ENCODE measurements at places on chromosomes 4 and X.

DNA sequence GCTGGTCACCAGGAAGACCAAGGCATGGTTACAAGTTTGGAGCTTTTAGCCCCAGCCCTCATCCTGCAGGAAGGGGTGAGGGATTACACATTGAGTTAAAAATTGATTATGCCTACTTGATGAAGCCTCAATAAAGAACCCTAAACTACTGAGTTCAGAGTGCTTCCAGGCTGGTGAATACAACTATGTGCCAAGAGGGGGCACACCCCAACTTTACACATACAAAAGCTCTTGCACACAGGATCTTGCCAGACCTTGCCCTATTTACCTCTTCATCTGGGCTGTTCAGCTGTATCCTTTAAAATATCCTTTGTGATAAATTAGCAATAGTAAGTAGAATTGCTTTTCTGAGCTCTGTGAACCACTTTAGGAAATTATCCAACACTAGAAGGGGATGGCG lies 489.3 kb downstream of the INPP4B start:
- DNase-seq = no peak

DNA sequence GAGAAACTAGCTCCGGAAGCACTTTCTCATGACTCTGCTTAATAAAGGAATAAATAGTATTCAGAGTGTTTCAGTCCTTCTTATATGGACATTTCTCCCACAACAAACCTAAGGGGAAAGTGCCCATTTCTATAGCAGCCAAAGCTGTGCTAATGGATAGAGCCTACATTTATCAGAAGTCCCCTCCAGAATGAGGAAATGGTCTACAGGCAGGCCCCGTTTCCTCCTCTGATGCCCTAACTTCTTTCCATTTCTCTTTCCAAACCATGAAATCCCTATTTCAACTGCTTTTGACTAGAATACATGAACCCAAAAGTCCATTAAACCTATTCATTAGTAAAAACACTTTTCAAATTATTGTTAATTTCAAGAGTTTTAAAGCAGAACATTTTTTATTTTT lies 4.5 kb downstream of the ACSL1 start:
- no peak for DNase-seq

DNA sequence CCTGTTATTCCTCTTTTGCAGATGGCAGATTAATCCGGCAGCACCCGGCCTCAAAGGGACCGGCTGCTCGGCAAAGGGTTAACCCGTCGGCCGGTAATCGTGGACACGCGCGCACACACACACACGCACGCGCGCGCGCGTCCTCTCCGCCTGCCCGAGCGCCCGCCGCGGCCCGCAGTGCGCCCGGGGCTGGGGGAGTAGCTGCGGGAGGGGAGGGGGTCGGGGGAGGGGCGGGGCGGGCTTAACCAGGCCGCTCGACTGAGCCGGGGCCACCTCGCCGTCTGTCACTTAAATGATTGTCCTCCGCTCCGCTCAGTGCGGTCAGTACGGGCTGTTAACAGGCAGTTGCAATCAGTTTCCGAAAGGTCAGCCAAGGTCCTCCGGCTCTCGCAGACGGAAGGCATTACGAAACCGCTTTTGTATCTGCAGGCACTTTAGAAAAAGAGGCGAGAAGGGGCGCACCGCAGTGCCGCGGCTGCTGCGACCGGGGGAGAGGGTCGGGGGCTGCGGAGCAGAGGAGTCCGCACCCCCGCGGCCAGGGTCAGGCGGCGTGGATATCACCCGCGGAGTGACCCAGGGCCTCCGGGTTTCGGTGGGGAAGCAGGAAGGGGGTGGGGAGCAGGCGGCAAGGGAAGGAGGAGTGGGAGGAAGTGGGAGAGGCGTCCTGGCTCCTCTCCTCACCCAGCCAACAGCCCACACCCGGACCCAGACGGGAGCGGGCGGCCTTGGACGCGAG lies 57.3 kb upstream of the BCOR start:
- DNase-seq = no peak

DNA sequence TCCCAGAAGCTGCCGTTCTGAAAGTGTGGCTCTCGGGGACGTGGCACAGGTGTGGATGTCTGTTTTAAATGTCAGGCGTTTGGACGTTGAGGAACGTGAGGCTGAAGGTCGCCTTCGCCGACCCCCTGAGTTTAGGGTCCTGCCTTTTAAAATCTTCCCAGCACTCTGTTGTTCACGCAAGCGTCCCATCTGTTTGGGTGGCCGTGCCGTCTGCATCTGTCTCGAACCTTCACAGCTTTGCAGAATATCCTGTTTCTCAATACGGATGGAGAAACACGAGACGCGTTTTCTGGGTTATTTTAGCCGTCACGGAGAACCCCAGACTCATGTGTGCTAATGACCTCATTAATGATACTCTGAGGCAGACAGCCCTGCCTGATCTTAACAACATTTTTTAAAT lies 31.5 kb downstream of the SHOX start:
- no peak for DNase-seq

GRCh38 chr4:106019771-106020170 lies 124.5 kb downstream of the NPNT start:
- DNase-seq = no peak

- DNase-seq = no peak
These were observed 5.8 kb upstream of the CLNK start for GRCh38 chr4:10690185-10690907.

DNA sequence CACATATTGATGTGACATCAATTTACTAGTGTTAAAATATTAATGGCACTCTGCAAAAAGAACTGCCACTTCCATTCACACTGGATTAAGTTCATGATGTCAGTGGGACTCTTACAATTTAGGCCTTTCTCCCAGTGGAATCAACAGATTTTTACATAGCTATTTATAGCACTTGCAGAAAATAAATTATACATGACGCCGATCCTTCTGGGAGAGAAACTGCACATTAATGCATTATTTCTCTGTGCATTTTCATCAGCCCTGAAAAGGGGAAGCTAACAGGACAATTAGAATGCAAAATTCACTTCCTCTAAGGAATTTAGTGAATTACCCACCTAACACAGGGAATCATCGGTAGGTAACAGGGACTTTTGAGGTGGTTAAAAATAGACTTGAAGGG lies 15.7 kb downstream of the LGI2 start:
- no peak for DNase-seq

DNA sequence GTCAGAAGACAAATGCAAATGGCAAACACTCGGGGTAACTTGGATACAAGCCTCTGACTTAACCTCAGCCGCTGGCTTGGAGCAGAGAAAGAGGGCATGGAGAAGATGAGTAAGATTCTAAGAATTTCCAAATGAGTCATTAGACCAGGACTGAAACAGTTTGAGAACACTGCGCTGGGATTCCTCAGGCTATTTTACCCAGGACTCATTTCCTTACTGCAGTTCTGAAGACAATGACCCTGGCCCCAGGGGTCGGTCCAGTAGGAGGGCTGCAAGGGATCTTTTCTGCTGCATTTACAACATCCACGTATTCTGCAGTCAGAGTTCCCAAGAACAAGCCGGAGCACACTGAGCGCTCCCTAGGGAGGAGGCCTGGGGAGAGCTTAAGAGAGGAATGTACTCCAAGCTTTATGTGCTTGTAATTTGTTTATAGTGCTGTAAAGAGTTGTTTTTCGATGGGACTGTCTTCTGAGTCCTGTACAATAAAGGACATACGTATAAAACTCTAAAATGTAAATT lies 27.3 kb upstream of the SORBS2 start:
- DNase-seq = no peak

DNA sequence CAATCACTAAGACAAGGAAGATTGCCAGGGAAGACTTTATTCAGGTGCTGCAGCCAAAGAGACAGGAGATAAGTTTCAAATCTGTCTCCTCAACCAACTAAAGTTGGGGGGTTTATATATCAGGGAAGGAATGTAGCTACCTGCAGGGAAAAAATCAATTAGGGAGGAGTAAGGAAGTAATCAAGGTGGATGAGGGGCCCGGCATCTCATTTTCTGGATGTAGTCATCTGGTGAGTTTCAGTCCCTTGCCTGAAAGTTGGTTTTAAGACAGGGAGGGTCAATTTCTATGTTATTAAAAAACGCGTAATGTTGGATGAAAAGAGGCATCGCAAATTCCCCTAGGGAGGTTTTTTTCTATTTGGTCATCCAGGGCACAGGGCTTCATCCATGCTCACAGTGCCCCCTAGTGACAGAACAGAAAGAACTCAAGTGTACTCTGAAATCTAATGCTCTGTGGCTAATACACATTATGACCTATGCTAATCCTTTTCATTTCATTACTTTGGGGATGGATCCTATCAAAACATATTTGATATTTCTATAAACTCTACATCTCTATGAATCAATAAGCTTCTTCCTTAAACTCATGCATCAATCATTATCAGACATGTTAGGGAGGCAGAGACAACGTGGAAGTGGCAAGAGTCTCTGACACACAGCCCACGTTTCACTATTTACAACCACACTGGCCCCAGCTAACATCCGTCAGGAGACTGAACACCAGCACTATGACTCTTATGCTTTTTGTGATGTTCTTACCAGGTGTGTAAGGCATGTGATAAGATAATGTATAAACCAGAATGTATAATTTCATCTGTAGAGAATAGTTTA lies 1577.0 kb upstream of the TENM3 start:
- DNase-seq = no peak

DNA sequence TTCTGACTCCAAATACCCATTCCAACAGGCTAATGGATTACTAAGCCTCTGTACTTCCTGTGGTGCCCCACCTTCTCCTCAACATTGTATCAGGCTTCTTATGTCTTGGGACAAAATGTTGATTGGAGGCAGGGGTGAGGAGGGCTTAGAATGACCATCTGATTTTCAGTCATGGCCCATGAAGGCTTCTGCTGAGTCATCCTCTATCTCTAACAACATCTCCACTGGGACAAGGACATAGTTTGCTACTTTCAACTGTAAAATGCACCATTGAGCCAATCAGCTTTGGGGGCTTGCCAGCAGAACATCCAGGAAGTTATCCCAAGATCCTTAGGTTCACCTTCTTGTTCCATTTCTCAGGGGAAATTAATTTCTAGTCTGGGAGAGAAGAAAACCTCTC lies 29.5 kb downstream of the MAGEB17 start:
- DNase-seq = no peak

GRCh38 chrX:96102997-96103396 lies 581.6 kb upstream of the DIAPH2 start:
- no peak for DNase-seq

GRCh38 chr4:109985993-109986974 lies 73.6 kb downstream of the EGF start:
- DNase-seq = no peak

GRCh38 chr4:87257523-87257922 lies 37.1 kb upstream of the KLHL8 start:
- DNase-seq = no peak

DNA sequence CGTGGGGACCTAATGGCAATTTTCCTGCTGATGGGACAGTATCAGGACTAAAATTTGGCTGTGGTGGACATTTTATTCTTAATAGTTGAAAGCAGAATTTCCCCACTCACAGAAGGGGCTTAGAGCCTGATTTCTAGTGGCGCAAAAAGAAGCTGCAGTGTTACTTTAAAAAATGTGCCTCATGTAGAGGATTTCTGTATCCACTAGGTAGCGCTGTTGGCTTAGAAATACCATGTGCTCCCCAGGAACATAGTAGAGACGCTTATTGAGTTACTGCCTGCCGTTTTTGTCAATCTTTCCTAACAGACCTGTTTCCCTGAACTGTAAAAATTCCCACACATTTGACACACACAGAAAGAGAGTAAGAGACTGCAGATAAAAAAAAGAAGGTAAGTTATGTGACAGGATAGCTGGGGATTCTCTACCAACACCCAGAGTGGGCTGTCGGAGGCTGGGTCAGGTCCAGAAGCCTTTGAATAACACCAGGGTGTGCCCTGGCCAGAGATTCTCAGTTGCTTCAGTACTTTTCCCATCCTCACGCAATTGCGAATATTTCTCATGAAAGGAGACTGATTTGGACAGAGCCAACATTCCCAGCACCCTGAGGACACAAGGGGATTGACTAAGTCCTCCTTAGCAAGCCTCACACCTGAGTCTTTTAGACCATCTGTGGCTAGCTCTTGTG lies 88.4 kb downstream of the ZXDA start:
- DNase-seq = peak; percentile 30

DNA sequence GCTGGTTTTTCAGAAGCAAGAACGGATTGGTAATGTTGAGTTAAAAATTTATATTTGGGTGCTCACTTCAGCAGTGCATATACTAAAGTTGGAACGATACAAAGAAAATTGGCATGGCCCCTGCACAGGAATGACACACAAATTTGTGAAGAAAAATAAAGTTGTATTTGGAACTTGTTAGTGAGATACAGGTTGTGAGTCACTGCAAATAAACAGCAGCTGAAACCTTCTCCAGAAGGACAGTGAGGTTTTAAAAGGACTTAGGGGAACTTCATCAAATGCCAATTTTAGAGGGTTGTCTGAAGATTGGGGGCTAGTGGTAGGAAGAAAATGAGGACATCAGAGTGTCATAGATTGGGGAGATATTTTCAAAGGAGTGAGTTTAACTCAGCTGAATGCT lies 79.7 kb upstream of the ELOVL6 start:
- DNase-seq = no peak

DNA sequence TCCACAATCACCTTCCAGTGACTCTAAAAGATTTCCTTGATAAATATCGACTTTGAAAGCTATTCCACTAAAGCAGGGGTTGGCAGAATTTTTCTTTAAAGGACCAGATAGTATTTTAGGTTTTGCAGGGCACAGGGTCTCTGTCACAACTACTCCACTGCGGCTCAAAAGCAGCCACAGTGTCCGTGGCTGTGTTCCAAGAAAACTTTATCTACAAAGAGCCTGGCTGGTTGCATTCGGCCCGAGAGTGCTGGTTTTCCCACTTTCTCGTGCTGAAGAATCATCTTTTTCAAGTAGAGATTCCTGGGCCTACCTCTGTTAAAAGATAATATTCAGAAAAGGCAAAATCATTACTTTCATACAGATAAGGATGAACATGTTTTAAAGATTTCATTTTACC lies 55.6 kb downstream of the TSPAN7 start:
- no peak for DNase-seq

GRCh38 chr4:120963449-120963848 lies 40.9 kb upstream of the PRDM5 start:
- no peak for DNase-seq

- DNase-seq = no peak
These were observed 1252.3 kb upstream of the TENM3 start for GRCh38 chr4:180990931-180991330.

DNA sequence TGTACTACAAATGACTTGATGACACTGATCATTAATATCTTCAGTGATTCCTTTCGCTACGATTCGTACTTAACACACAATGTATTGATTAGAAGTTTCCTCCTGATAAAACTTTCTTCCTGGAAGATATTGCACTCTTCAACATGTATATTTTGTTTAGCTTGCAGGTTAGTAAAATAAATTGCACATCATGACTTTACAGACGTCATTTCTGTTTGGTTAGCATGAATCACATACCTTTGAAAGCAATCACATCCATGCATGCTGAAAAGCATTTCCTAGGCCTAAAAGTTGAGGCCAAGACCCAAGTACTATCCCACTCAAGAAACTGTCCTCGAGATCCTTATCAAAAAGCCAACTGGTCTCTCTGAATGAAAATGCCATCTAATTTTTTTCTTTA lies 1841.0 kb upstream of the PCDH7 start:
- no peak for DNase-seq

GRCh38 chr4:11548597-11549082 lies 119.9 kb upstream of the HS3ST1 start:
- no peak for DNase-seq
